Stimulated activated CD8-positive, alpha-beta memory T cell treated with anti-CD3 and anti-CD28 coated beads, Interleukin-2, amount 100 ng/mL, for 1 hour (primary cell): ENCODE measurements at places on chromosomes 1 and 21.

- DNase-seq: no peak
Observed at GRCh38 chr1:9249534-9250410, 15.2 kb downstream of the H6PD start.

DNA sequence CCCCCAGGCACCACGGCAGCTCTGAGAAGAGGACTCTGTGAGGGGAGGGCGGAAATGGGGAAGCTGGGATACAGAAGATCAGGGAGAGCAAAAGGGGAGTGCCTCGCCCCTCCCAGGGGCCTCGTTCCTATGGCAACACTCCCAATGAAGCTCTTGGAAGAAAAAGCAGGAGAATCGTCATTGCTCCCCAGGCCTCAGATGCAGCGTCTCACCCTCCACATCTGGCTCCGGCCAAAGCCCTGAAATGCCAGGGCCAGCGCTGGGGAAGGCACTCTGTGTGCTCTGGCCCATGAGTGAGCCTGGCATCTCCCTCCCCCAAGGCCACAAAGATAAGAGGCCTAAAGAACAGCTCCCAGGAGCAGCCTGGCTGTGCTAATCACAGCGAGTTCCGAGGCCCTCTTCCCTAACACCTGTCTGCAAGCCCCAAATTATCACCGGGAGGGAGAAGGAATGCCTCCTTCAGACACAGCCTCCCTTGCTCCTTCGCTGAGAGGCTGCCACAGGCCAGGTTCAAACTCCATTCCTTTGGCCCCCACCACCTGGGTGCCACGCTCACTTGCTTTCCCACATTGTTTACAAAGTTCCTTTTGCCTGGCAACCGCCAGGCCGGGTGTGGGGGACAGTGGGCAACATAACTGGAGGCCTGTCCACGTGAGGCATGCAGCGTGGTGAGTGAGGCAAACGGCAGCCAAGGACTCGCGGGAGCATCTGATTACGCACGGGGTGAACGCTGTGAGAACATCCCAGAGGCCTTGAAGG is 27.8 kb downstream of the ECE1 start:
- DNase-seq: no peak

DNA sequence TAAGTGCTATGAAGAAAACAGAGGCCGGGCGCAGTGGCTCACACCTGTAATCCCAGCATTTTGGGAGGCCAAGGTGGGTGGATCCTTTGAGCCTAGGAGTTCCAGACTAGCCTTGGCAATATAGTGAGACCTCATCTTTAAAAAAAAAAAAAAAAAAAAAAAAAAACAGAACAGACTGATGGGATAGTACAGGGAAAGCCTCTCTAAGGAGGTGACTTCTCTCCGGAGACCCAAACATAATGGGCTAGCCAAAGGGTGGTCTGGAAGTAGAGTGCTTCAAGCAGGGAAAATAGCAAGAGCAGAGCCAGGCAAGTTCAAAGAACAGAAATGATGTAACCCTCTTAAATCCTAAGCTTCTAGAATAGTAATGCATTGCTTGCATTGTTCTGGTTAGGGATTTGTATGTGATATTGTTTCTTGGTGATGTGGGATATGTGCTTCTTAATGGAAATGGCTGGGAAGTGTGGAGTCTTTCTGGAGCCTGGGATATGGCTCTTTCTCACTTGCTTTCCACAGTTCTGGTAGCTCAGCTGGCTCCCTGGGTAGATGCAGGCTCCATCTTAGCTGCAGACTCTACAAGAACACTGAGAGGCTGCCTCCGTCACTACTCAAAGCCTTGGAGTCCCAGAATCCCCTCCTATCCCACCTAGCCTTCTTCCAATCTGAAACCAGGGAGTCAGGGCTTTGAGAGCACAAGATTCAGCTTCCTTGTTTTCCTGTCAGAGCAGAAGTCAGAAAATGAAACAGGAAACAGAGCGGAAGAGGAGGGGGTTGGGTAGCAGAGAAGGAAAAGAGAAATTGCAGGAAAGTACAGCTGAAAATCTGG is 1.9 kb upstream of the PIGV start:
- no peak for DNase-seq

DNA sequence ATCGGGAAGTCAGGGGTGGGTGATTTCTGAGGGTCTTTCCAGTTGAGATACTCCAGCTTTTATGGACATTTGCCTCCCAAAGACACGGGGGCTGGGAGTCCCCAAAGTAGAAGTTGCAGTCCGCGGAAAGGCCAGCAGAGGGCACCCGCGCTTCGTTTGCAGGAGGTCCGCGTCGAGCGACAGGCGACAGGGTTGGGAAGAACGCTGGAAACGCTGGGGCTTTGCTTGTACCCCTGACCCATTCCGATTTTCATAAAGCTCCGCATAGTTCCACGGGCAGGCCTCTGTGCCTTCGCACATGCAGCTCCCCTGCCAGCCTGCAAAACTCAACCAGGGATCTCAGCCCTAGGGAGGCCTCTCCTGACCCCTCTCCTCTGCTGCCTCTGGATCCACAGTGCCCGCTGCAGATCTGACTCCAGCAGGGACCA is 44.2 kb upstream of the LAPTM5 start:
- DNase-seq: peak; percentile 48

DNA sequence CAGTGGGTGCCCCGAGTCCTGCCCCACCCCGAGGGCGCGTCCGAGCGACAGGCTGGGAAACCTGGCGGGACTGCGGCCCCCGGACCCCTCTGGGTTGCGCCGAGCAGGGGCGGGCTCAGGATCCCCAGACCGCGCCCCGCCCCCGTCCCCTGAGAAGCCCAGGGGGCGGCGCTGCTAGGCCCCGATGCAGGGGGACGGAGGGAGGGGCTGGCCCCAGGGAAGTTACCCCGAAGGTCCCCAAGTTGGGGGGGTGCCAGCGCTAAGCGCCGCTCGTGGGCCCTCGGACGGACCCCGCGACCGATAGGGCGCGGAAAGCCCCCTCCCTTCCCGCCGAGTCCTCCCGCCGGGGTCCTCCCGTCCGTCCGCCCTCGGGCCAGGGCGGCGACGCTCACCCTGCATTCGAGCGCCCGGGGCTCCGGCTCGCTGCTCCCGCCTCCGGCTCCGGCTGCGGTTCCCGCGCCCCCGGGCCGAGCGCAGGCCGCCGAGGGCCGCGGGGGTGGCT is 414 bp downstream of the GPR153 start:
- no peak for DNase-seq

DNA sequence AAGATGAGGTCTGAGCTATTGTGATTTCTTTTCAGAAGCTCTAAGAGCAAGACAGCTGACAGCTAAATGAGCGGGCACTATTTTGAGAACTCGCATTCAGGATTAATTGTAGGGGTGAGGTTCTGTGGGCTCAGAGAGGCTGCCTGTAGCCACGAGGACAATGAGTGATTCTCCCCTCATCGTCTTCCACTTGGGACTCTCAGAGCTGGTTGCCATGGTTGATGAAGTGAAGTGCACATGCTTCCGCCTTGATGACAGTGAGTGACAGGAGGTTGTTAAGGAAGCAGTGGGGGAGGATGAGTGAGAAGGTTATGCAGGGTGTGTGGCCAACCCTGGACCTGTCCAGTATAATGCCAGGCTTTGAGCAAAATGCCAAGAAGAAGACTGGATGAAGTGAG is 341.7 kb downstream of the PCP4 start:
- no peak for DNase-seq

GRCh38 chr1:245469006-245469405 is 314.2 kb downstream of the KIF26B start:
- DNase-seq: no peak

- no peak for DNase-seq
Observed at GRCh38 chr1:54833121-54833520, 32.0 kb upstream of the TTC22 start.

GRCh38 chr1:206578978-206579374 is 33.3 kb downstream of the EIF2D start:
- DNase-seq: no peak

DNA sequence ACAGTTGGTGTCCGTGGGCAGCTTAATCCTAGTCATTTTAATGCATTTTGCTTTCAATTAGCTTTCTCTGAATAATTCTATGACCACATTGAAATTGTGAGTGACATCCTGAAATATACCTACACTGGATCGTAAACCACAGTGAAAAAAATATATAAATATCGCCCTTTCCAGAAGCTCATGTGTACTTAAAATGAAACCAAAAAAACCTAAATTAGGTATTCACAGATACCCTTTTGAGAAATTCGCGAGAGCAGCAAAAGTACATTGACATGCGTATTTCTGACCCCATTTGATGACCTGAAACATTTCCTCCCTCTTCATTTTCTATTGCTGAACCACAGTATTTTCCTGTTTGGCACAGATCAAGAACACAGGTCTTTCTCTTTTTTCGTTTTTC is 253.8 kb downstream of the LTN1 start:
- no peak for DNase-seq

DNA sequence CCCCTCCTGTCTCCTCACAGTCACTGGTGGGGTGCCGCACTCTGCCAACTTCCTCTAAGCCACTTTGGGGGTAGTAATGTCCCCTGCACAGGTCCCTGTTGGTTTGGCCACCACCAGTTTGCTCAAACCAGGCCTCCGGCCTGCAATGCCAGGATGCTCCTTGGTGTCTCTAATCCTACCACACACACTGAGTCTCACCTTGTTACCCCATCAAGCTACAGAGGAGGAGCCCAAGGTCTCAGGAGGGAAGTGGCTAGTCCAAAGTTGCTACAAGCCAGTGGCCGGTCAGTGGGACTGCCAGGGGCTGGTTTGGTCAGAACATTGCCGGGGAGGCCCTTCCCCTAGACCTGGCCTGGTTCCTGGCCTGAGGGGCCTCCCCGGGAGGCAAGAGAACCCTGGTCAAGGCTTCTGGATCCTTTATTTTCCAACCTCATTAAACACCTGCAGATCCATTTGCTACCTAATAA is 21.5 kb upstream of the LRP8 start:
- DNase-seq: no peak

DNA sequence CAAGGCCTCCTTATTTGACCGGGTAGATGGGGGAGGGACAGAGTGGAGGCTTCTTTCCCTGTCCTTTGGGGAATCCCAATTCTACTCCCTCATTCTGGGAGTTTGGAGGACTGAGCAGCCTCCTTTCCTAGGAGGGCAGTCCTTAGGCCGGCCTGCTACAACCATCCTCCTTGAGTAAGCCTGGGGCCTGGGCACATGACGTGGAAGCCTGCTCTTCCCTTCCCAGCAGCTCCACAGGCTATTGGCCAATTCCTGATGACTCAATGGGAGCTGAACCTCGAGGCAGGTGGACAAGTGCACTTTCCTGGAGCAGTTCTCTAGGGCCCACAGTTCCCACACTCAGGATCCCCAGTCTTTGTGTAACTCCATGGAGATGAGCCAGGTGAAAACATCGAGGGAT is 3.1 kb downstream of the KCNA10 start:
- DNase-seq: no peak

DNA sequence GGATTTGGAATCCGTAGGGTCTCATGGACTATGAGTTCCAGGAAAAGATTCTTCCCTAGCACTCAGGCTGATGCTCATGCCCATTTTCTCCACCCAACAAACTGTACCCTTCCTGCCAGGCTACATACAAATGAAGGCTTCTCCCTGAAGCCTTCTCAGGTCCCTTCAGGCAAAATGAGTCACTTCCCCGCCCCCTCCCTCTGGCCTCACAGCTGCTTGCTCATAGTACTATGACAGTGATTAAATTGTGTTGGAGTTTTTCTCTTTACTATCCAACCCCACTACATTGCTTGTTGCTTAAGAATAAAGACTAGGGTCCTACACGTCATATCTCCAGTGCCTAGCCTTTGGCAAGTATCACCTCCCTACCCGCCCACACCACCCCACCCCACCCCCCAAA is 207.6 kb upstream of the NFIA start:
- no peak for DNase-seq

- DNase-seq: no peak
Observed at GRCh38 chr1:229645324-229645993, 19.4 kb downstream of the URB2 start.

DNA sequence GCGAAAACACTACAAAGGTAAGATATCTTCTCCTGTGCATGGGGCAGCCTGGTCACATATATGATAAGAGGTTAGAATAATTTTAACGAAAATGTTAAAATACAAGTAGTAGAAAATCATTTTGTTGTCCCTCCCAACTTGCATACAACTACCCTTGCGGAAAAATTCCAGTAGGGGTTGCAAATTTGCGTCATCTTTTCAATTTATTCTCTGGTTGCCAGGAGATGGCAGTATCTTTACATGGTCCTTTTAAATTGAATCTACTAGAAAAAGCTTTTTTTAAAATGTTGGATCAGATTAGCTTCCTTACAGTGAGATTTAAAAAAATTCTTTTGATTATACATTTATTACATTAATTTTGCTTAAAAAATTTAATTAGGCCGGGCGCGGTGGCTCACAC is 10.9 kb downstream of the S100PBP start:
- DNase-seq: no peak

DNA sequence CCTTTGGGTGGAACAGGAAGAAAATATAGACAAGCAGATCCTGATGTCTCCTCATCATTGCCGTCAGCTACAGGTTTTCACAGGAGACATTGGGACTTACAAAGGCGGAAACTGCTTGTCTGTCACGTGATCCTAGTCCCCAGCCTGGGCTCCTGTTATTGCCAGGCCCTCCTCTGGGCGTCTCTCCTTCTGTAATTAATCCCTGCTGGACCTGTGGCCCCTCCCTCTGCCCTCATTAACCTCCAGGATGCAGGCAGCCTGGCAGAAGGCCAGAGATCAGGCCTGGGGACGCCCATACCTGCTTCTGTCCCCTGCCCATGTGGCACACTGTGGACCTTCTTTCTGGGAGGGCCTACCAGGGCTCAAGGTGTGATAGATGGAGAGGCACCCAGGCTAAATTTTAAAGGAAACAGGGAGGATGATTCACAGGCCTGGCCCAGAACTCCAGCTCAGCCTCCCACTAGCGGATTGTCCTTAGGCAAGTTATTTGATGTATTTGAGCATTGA is 2.4 kb downstream of the S100A5 start:
- no peak for DNase-seq
